ENCODE measurements at places on chromosomes 1 and 21.

DNA sequence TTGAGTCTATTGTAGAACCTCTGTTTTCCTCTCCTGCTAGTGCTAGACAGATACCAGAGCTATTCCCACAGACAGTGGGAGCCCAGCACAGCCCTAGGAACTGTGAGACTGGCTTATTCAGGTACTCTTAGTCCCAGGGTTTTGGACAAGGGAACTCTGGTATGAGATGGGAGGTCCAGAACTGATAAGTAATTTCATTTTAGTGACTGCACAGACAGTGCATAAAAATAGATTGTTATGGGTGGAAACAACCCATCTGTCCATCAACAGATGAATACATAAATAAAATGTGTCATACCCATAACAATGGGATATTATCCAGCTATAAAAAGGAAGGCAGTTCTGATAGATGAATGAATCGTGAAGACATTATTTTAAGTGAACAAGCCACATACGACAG is 9.0 kb downstream of the EPS8L3 start:
- DNase-seq = no peak

- DNase-seq = no peak
Measured at GRCh38 chr1:241513378-241513777, 6.2 kb downstream of the FH start.

DNA sequence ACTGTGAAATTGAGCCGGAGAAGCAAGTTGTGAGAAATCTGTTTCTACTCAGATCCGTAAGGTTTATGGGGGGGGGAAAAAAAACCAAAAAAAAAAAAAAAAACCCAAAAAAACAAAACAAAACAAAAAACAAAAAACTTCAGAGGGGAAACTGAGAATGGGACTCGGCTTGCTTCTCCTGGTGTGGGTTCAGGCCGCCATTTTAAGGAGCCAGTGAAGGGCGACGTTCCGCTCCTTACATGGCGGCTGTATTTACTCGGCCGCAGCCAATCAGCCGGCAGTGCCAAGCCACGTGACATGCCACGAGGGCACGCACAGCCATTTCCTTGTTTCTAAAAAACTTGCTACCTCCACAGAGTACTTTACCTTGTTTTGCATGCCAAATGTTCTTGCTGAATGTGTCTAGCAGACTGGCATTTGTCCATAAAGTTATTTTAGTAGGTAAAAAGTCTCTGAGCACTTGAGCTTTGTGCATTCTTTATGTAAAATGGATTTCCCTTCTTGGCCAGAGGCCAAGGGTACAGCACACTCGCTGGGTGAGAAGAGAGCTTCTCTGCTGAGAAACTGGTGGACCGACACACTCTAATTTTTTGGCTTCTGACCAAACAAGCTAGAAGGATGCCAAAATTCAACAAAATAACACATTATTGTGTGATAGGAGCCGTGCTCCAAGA is 101.8 kb downstream of the NFIA start:
- DNase-seq = peak; percentile 79

DNA sequence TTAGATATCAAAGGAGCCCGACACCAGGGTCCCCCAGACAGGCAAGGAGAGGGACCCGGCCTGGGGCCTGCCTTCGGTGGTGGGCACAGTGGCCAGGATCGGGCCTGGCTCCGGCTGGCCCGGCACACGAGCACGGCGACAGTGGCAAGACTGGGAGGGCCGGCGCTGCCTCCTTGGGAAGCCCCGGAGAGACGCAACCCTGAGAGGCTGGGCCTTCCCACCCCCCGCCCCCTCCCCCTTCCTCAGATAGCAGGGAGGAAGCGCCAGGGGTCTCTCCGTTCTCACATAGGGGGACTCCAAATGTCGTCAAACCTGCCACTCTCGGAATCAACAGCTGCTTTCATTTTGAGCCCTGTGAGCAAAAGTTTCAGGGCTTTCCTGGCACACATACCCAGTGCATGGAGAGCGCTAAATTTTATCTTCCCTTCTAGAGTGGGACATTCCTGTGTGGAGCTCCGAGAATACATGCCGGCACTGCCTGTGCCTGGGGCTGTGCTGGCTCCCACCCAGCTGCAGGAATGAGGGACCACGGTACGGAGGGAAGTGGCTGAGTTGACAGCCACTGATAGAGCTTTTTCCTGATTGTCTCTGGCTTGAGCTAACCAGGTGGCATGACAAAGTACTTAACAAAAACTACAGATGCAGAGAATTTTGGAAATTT is 62.4 kb downstream of the CD247 start:
- DNase-seq = no peak

DNA sequence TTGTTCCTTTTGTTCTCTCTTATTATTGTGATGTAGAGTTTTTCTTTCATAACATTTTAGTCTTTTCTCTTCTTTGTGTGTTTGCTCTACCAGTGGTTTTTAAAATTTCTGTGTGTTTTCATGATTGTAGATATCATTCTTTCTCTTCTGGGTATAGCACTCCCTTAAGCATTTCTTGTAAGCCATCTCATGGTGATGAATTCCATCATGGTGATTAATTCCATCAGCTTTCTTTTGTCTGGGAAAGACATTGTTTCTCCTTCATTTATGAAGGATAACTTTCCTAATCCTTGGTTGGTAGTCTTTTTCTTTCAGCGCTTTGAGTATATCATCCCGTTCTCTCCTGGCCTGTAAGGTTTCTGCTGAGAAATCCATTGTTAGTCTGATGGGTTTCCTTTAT is 22.7 kb downstream of the CD55 start:
- DNase-seq = no peak

DNA sequence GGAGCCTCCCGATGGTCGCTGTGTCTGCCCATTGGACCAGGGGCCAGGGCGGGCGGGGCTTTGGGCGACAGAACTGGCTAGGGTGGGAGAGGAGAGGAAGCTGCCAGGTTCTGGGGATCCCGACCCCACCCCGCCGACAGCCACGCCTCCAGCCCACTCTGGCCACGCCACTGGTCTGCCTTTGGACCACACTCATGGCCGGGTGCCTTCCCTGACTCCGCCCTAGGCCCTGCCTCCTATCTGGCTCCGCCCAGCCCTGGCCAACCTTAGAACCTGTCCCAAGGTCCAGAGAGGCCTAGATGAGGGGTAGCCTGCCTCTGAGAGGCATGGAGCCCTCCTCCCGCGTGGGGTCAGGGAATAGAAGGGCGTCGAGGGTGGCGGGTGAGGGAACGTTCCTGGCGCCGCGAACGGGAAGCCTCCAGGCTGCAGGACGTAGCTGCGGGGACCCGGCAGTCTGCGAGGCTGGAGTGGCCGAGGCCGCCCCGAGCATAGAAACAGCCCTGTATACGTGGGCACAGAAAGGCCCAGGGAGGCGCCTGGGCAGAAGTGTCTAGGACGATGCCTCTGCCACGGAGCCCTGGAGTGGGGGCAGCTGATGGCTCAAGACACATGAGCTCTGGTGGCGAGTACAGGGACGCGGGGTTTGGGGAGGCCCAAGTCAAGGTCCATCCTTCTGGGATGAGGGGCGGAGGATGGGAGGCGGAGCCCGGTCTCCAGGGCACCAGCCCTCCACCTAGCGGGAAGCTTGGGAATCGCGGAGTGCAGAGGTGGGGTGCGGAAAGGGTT is 11.5 kb upstream of the COL16A1 start:
- DNase-seq = peak; percentile 93

GRCh38 chr21:38123626-38124025 is 133.2 kb upstream of the KCNJ15 start:
- DNase-seq = peak; percentile 90

DNA sequence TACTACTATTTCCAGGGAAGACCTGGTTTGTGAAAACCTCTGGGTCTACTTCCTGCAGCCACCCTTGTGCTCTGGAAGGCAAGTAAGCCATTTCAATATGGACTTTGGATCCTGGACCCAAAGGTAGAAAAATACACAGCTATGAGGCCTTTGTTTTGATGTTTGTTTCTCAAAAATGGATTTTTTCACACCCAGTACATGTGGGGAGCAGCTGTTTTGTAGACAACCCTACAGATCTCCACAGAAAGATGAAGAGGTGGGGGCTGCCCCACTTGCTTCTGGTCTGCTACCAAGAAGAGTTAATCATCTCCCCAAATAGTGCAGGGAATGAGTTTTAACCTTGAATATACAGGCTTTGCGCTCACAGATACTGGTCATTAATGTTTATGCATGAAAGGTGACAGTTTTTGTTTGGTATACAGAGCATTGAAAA is 29.2 kb downstream of the ZNF281 start:
- no peak for DNase-seq

GRCh38 chr1:54403808-54404261 is 2.4 kb downstream of the SSBP3 start:
- no peak for DNase-seq

- DNase-seq = no peak
Measured at GRCh38 chr1:198605406-198605805, 33.4 kb upstream of the PTPRC start.

GRCh38 chr1:19219451-19219850 is 9.4 kb upstream of the UBR4 start:
- DNase-seq = no peak

DNA sequence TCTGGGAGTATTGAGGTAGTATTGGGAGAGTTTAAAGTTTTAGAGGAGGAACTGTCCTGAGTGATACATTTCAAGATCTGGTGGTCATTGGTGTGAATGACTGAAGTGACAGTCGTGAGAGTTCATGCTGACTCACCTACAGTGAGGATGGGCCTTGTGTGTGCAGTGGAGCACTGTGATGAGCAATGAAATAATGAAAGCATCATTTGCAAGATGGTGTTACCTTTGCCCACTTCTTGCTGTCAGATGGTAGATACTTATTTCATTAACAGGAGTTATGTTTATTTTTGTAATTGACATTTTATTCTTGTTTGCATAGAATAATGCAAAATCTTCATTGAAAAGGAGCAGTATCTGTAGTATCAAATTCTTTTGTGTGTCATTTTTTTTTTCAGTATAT is 29.0 kb downstream of the POU2F1 start:
- DNase-seq = no peak

GRCh38 chr1:7745783-7746182 is 25.3 kb upstream of the VAMP3 start:
- DNase-seq = no peak

- DNase-seq = no peak
Measured at GRCh38 chr1:180595966-180596365, 35.9 kb upstream of the XPR1 start.

- no peak for DNase-seq
Measured at GRCh38 chr1:8693107-8693506, 124.3 kb downstream of the RERE start.

DNA sequence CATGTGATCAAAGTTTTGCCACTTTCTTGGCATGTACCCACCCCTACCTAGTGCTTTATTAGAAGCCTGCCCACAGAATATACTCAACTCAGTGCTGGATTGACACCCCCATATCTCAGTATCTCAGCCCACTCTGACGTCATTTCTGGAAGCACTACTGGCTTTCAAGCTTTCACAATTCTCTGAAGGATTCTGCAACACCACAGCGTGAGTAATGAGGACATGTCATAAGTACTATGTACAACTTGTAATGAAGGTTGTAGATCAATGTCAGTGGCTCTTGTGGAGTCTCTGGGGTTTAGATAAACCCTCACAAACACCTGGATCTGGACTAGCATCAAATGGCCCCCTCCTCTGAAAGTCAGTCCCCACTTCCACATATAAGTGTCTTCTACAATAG is 57.2 kb downstream of the TNFSF4 start:
- no peak for DNase-seq

- DNase-seq = no peak
Measured at GRCh38 chr1:222266223-222267196, 281.4 kb downstream of the HHIPL2 start.

- DNase-seq = no peak
Measured at GRCh38 chr1:53142226-53142853, at the start of gene SLC1A7. SLC1A7 (minus strand) TSS chr1:53142638; CDS start chr1:53142449, 189 bp downstream.

DNA sequence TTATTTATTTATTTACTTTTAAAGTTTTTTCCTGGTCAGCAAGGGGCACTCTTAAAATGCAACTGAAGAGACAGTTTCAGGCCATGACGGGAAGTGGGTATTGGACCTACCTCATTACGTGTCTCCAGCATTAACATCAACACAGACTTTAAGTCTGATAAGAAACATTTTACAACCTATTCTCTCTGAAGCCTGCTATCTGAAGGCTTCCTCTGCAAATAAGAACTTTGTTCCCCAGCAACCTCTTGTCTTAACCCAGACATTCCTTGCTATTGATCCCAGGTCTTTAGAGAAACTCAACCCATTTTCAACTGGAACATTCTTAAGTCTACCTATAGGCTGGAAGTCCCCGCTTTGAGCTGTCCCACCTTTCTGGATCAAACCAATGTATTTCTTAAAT is 258.3 kb upstream of the TMPRSS15 start:
- DNase-seq = no peak

GRCh38 chr1:92989936-92990583 is 28.8 kb upstream of the DIPK1A start:
- DNase-seq = no peak

DNA sequence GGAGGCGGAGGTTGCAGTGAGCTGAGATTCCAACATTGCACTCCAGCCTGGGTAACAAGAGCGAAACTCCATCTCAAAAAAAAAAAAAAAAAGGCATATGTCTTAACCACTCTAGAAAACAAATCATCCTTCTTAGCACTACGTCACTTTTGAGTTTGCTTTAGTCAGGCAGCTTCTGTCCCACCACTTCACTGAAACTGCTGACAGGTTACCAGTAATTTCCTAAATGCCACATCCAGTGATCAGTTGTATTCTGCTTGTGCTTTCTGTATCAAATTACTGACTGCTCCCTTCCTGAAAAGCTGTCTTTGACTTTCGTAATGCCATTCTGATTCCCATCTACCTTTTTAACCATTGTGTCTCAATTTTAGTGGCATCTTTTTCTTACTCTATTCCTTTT is 21.7 kb downstream of the RCOR3 start:
- no peak for DNase-seq

DNA sequence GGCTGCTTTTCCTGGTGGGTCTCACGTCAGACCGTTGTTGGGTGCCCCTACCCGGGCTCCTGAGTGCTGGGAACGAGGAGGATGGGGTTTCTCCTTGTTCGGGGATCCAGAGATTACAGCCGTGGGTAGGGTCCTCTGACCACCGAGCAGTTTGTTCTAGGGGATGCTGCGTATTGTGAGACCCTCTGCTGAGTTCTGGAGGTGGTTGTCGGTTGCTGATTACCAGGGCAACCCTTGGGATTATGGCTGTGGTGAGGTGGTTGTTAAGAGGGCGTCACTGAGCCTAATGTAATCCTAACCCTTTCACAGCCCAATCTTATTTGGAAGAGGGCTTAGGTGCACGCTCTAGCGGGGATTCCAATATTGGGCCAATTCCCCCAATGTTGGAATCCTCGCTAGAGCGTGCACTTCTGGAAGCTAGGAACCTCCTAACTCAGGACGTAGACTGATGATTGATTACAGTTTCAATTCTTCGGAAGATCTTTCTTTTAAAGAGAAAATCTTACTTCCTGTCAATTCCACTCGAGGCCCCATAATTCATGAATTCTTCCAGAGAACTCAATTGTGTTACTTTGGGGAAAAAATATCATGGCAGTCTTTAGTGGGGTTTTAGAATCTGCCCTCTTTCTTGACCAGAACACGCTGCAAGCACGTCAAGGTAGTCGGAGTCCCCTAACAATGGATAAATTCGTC is 483 bp downstream of the TCEANC2 start:
- no peak for DNase-seq
